Activated CD4-positive, alpha-beta T cell treated with anti-CD3 and anti-CD28 coated beads for 36 hours (primary cell): ENCODE measurements at places on chromosomes 6 and 20. TPM values are rescaled to one million over a fixed set of nuclear protein-coding genes. Genes with fewer than 3 reads are reported as not detected.

DNA sequence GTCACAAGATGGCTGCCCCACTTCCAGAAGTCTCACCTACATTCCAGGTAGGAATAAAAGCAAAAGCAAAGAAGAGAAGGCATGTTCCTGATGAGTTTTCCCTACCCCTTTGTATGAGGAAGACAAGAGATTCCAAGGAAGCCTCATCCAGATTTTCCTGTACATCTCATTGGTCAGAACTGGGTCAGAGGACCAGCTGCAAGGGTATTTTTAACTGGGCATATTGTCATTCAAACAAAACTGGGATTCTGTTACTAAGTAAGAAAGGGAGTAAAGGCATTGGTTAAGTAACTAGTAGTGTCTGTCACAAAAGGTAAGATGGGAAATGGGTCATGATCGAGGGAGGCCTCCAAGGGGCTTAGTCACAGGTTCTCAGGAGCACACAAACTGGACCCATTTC is 28.2 kb upstream of the RIMS4 start:
- peaks cover 21% of the 10 kb centered on the region for H3K27me3 ChIP-seq
- H3K4me3 ChIP-seq, result no peak overlapping the region
- no peak overlapping the region for H3K27ac ChIP-seq
- no peaks in the 10 kb centered on the region for H3K36me3 ChIP-seq

- H3K4me1 ChIP-seq, result peaks cover 2% of the 10 kb centered on the region
- H3K36me3 ChIP-seq, result no peaks in the 10 kb centered on the region
- no peak for DNase-seq
- H3K4me3 ChIP-seq, result no peak overlapping the region
- H3K27ac ChIP-seq, result no peak overlapping the region
- no peaks in the 10 kb centered on the region for H3K27me3 ChIP-seq
Observed at GRCh38 chr6:161630674-161631073, 356.8 kb upstream of the AGPAT4 start.

DNA sequence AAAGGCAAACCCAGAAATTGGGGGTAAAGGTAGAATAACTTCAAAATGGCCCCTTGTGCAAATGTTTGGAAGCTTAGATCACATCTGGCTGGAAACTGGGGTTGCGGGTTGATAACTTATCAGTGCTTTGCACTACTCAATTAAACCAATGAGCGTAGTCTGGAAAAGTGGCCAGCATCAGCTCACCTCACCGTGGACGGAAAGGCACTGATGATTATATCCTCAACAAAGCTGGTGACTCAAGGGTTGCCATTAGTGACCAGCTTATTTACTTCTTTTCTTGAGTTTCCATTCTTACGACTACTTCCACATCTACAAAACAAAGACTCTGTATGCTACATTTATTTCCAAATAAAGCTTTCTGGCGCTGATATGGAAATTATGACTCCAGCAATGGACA is 198.5 kb upstream of the HEY2 start:
- H3K4me1 ChIP-seq, result no peaks in the 10 kb centered on the region
- no peaks in the 10 kb centered on the region for H3K36me3 ChIP-seq
- H3K4me3 ChIP-seq, result no peak overlapping the region
- DNase-seq, result no peak
- no peak overlapping the region for H3K27ac ChIP-seq
- peaks cover 5% of the 10 kb centered on the region for H3K27me3 ChIP-seq

GRCh38 chr6:104460738-104461483 is 398.8 kb downstream of the HACE1 start:
- DNase-seq, result no peak
- H3K27ac ChIP-seq, result no peak overlapping the region
- peaks cover 5% of the 10 kb centered on the region for H3K4me1 ChIP-seq
- H3K4me3 ChIP-seq, result no peak overlapping the region

GRCh38 chr6:158717341-158718330 is 67.8 kb downstream of the SYTL3 start:
- no peaks in the 10 kb centered on the region for H3K27me3 ChIP-seq
- peaks cover 42% of the 10 kb centered on the region for H3K4me1 ChIP-seq
- H3K36me3 ChIP-seq, result peaks cover 80% of the 10 kb centered on the region
- no peak overlapping the region for H3K4me3 ChIP-seq
- peak overlapping the region; percentile 31 for H3K27ac ChIP-seq

The C6orf58 gene
- not detected for total RNA-seq

The FOXA2 gene
- not detected for total RNA-seq

DNA sequence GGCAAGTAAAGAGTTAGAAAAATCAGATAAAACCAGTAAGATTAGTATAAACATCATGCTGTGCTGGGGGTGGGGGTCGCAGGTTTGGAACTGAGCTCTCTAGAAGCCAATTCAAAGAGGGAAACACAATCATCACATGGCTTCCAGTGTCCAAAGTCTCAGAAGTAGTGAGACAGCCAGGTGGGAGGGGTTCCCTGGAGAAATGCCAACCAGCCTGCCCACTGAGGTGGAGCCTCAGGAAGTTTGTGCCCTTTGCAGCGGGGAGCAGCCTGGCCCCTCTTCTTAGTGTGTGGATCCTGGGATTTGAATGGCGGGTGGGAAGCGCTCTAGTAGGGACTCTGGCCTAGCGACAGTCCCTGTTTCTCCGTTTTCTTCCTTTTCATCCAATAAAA is 21.4 kb downstream of the C6orf15 start:
- no peak overlapping the region for H3K27ac ChIP-seq
- H3K27me3 ChIP-seq, result no peaks in the 10 kb centered on the region
- no peak overlapping the region for H3K4me3 ChIP-seq
- no peak for DNase-seq

The CASS4 gene
- total RNA-seq, result 5.1 TPM
